ENCODE measurements at places on chromosomes 16 and 17.

- no peak for DNase-seq
These were observed 224.2 kb downstream of the C16orf95 start for GRCh38 chr16:87092958-87093357.

GRCh38 chr17:62098623-62099231, 33.6 kb upstream of the MED13 start:
- DNase-seq = no peak

DNA sequence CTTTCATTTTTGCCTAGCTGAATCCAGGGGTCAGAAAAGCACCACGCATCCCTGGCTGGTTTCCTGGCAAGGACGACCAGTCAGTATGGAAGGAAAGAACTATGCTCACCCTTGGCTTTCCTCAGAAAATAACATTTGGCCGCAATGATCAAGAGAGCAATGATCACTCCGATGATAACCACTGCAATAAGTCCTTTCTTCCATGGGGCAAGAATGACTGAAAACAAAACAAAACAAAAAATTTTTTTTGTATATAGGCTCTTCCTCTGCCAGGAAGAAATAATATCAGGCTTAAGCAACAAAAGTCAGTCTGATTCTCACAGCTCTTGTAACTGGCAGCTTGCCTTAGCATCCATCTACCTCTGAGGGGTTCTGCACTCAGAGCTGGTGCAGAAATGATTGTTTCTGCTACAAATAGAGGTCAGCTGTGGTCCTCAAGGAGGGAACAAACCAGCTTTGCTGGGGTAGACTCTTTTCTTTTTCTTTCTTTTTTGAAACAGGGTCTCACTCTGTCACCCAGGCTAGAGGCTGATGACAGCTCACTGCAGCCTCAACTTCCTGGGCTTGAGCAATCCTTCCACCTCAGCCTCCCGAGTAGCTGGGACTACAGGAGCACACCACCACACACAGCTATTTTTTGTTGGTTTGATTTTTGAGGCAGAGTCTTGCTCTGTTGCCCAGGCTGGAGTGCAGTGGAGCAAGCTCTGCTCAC, 35.7 kb downstream of the PECAM1 start:
- DNase-seq = no peak

GRCh38 chr17:66831383-66832210, 3.3 kb upstream of the CACNG5 start:
- no peak for DNase-seq

DNA sequence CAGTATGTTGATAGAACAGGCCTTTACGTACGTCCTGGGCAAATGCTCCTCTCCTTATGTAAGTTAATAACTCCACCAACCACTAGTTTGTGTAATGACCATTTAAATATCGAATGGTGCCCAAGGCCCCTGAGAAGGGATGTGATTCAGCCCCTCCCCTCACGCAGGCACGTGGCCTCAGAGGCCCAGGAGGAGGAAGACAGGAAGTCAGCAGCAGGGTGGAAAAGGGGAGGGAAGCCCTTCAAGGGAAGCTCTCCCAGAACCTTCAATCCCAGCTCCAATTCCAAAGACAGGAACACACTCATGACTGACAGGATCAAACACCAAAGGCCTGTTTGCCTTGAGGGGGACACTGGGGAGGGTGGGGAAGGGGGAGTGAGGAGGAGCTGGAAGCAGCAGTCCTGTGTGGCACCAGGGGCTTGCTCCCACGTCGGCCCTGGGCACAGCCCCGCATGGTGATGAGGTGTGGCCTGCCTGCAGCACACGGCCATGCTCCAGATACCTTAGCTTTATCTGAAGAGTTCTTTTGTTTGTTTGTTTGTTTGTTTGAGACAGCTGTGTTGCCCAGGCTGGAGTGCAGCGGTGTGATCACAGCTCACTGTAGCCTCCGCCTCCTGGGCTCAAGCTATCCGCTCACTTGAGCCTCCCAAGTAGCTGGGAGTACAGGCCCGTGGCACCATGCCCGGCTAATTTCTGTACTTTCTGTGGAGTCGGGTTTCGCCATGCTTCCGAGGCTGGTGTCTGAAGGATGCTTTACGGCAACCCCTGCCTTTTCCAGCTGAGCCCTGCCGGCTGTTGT, 105.0 kb downstream of the ZNF778 start:
- DNase-seq = no peak

DNA sequence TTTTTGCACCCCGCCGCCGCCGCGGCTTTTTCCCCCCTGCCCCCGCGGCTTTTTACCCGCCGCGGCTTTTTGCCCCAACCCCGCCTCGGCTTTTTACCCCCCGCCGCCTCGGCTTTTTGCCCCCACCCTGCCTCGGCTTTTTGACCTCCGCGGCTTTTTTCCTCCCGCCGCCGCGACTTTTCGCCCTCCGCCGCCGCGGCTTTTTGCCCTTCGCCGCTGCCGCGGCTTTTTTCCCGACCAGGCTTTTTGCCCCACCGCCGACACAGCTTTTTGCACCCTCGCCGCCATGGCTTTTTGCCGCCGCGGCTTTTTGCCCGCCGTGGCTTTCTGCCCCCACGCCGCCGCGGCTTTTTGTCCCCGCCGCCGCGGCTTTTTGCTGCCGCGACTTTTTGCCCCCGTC, 137.0 kb upstream of the TP53TG3D start:
- DNase-seq = peak; percentile 6
